ENCODE measurements at places on chromosomes 1 and 21. TPM values are rescaled to one million over a fixed set of nuclear protein-coding genes. Genes with fewer than 3 reads are reported as not detected.

Gene PAQR6
- total RNA-seq: 3.3 TPM

Gene VASH2
- 3.9 TPM for total RNA-seq

Gene VSIG8
- not detected for total RNA-seq

Gene LAMC1
- 136 TPM for total RNA-seq

Gene RCAN3
- 12.8 TPM for total RNA-seq

Gene IVL
- 0.03 TPM for total RNA-seq

Gene ALX3
- total RNA-seq: not detected

Gene ANKRD34A
- 0.17 TPM for total RNA-seq

Gene CLDN17
- not detected for total RNA-seq

Gene ATP1A4
- not detected for total RNA-seq

Gene KRTAP21-2
- not detected for total RNA-seq

Gene CCDC30
- 0.92 TPM for total RNA-seq

Gene KIRREL1
- total RNA-seq: 29.3 TPM

Gene HAO2
- total RNA-seq: not detected

Gene SYCP1
- not detected for total RNA-seq
